SK-N-SH (cell line): ENCODE measurements at places on chromosomes 1 and 21.

GRCh38 chr1:185096531-185096930, 51.2 kb downstream of the RNF2 start:
- DNase-seq, result no peak

DNA sequence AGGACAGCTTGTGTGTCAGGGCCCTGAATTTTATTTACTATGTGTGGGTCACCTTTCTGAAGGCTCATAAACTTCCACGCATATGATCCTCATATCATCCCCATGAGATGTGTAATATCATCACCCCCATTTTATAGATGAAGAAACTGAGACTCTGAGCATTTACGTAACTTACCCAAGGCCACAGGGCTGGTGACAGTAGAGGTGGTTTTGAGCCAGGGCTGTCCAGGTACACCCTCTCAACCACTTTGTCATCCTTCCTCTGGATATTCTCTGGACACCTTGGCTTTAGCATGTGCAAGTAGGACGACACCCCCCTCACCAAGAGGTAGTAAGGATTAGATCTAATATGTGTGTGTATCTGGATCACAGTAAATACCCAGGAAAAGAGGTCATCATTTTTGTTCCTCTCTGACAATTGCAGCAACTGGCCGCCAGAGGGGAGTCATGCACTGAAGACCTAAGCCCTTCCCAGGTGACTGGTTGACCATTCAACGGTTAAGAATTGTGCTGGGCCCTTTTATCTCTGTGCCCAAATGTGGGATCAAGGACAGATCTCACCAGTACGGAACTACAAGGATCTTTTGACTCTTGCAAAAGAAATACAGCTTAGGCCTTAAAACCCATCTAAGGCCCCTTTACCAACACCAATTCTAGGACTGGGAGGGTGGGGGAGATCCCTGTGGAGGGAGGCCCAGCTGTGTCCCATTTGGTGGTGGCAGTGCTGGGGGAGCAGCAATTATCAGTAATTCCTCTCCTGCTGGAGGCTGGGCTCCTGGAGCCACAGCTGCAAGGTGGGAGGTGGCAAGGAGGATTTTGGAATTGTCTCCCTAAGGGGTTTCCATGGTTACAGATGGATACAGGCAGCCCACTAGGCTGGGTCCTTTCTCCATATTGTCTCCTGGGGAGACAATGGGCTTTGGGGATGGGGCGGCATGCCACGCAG, 13.7 kb upstream of the E2F2 start:
- peak; percentile 78 for DNase-seq

DNA sequence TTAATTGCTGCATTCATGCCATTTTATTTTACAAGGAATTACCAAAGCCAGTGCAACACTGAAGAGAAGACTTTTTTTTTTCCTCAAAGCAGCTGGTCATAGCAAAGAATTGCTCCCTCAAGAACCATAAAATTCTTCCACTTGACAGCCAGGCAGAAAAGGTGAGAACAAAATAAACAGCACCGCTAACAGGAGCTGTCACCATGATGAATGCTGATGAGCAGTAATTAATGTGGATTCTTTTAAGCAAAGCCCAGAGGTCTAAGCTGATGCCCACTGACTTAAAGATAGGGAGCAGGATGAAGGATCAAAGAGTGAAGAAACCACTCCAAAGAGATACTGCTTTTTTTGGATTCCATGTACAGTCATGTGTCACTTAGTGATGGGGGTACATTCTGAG, 428.4 kb downstream of the BRINP3 start:
- DNase-seq, result no peak

- no peak for DNase-seq
These were observed 27.0 kb upstream of the SGIP1 start for GRCh38 chr1:66506991-66507390.

DNA sequence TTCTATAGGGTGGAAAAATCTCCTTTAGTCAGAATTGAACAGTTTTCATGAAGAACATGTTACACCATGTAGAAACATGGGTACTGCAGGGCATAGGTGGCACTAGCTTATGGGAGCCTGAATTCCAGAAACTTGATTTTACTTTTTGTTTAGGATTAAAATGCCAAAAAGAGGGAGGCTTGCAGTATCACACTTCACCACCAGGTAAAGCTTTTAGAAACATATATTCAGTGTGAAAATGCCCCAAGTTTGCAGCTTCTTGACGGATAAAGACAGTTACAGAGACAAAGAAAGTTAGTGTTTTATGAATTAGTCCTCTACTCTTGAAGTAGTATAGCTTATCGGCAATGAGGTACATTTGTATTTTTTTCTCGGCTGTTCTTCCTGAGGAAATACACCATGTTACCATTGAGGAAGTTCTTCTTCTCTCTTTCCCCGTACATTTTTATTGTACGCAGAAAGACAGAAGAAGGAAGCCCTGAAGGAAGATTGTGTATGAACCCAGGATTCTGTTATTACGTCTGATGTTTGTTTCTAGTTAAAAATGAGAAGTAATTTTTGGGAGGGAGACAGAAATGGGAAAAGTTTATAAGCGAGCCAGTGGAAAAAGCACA, 66.1 kb downstream of the PBX1 start:
- DNase-seq, result no peak

DNA sequence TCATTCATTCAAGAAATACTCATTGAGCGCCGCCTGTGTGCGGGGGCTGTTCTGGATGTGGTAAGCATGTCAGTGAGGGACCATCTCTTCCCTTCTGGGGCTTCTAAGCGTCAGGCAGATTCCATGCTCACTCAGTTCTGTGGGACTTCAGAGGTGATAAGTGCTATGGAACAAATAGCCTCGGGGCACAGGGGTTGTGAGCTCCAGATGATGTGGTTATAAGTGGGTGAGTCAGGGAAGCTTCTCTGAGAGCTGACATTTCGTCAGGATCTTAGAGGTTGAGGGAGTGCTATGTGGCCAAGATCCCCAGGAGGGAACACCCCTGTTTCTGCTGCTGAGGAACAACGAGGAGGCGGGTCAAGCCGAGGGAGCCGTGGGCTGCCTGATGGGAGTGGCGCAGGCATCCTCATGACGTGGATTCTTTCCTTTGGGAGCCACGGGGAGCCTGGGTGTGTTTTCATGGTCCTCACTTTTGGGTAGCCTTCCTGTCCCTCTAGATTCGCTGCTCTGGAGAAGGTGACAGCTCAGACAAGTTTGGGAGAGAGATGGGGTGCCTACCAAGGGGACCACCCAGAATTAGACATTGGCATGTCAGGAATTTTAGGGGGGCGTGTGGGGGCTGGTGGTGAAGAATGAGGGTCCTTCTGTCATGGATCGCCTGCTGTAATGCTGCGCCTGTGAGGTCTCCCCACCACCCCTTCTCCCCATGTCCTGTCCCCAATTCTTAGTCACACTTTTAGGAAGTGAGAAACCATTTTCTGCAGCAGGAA, 38.5 kb downstream of the HUNK start:
- no peak for DNase-seq

GRCh38 chr1:204250428-204251030, 36.7 kb upstream of the GOLT1A start:
- no peak for DNase-seq

- DNase-seq, result peak; percentile 88
These were observed 53.2 kb downstream of the SPSB1 start for GRCh38 chr1:9345922-9346321.

GRCh38 chr1:33232716-33233115, 23.6 kb upstream of the ZNF362 start:
- no peak for DNase-seq

DNA sequence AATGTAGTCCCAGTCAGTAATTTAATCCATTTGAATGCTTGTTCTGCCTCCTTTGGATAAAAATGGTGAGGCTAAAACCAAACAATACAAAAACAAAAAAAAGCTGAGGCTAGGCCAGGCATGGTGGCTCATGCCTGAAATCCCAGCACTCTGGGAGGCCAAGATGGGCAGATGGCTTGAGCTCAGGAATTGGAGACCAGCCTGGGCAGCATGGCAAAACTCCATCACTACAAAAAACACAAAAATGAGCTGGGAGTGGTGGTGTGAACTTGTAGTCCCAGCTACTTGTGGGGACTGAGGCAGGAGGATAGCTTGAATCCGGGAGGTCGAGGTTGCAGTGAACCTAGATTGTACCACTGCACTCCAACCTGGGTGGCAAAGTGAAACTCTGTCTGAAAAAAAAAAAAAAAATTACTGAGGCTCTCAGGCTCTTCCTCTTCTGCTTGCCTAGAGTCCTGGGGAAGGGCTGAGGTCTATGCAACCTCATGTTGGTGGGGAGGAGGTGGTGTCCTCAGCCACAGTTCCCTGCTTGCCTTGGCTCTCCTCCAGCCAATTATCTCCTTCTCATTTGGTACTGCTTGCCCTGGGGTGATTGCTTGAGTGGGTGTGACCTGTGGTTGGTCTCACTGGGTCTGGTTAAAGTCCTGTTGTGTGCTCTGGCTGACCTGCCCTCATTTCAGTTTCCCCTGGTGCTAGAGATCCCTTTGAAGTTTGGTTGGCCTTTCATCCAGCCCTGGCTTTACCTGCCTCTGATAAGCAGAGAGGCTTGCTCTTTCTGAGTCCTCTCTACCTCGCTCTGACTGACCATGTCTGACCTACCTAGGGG, 20.9 kb downstream of the S1PR1 start:
- DNase-seq, result no peak

- DNase-seq, result no peak
These were observed 85.8 kb downstream of the UBR4 start for GRCh38 chr1:19124273-19124672.

DNA sequence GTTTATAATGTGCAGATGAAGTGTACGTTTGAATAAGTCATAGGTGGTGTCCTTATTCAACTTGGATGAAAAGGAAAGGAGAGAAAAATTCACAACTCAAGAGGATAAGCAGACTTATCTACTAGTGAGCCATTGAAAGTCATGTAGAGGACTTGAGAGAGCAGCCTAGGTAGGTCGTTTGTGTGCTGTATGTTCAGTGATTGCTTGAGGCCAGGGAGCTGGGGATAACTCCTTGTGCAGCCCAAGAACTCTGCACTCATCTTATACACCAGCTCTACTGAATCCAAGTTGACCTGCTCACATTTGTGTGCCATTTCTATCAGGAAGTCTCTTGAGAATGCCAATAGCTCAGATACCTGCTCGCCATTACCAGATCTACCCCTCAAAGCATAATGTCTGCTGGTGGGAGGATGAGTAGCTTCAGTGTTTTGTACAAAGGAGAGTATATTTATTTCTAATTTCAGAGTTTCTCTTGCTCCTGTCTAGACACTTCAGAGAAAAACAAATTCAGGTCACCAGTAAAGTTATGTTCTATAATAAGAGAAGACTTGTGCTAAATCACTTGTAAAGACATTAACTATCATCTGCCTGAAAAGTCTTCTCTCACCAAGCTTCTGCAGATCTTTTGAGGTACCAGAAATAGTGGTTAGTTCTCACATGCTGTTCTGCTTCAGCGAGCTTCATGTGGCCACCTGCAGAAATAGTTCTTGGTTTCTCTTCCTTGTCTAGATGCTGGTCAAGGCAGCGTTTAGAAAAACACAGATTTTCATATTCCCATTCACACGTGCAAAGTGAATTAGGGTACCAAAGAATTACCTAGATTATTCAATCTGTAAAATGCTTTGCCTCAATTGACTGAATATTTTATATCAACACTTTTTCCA, 10.8 kb downstream of the S1PR1 start:
- no peak for DNase-seq

DNA sequence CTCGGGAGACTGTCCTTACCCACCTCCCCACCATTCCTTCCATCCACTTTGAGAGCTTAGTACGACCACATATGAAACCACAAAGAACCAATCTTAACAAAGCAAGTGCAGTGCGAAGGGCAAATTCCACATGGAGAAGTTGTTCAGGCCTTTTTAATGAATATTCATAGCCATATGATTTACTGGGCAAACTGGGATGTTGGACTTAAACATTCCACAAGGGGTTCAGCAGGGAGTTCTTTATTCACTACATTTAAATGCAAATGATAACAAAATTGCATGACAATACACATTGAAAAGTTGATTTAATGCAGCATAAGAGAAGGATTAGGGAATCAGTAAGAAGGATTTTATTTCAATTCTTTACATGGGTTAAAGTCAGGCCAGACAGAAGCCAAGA, 14.7 kb downstream of the NMNAT2 start:
- DNase-seq, result no peak

GRCh38 chr1:55334797-55335196, 119.6 kb upstream of the USP24 start:
- DNase-seq, result no peak

DNA sequence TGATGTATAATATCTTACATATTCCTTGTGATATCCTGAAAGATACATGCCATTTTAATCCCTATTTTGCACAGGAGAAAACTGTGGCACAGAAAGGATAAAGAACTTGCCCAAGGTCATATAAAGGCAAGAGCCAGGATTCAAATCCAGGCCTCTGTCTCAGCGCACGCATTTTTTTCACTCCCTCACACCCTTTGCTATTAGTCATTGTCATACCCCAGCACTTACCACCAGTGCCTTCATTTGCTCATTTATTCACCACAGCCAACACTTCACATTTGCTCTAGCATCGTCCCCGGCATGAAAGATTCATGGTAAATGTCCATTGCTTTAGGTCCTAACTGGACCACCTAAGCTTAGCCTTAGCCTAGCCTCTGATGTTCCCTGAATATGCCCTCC, 14.2 kb downstream of the ALX3 start:
- no peak for DNase-seq

DNA sequence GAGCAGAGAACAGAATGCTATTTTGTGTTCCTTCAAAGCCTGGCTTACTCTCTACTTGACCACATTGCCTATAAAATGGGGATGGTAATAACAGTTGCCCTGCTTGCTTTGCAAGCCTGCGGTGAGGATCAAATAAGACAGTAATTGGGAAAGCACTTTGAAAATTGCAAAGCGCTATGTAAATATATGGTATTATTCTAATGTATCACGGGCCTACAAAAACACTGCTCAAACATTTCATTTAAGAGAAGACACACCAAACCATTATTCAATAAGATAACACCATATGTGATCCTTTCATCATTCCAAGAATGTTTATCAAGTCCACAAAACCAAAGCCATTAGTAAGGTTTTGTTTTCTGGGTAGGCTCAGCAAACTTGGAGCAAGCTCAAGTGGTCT, 208.4 kb downstream of the ROR1 start:
- DNase-seq, result no peak

GRCh38 chr1:220732137-220732536, 16.0 kb upstream of the MTARC2 start:
- DNase-seq, result no peak

DNA sequence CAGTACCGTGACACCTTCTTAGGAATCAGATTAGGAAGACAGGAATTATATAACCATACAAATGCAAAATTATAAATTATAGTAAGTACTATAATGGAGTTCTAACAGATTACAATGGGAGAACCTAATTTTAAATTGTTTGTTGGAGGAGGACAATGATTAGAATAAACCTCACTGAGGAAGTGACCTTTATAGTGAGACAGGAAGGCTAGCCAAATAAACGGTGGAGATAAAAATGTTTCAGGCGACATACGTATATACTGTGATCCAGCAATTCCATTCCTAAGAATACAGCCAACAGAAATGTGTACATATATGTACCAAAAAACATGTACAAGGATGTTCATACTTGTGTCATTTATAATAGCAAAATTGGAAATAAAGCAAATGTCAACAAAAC, 15.2 kb downstream of the SYNJ1 start:
- no peak for DNase-seq

DNA sequence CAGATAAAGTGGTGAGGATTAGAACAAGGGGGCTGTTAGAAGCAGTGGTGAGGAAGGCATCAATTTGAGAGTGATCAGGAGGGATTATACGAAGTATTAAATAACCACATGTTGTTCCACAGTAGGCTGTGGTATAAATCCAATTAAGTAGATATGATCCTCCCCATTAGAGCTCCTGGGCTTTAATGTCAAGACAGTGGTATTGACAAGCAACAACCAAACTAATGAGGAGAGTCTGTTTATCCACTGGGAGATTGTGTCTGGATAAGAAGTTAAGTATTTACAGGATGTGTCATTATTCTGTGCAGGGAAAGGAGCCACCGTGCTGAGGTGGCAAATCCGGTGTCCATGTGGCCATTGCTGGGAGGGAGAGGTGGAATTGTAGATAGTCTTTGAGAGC, 5.8 kb downstream of the ACTN2 start:
- DNase-seq, result no peak
